PC-9 (cell line): ENCODE measurements at places on chromosomes 7 and 10.
A peak's percentile ranks its signal among the peaks of the same experiment; 100 is the strongest.

DNA sequence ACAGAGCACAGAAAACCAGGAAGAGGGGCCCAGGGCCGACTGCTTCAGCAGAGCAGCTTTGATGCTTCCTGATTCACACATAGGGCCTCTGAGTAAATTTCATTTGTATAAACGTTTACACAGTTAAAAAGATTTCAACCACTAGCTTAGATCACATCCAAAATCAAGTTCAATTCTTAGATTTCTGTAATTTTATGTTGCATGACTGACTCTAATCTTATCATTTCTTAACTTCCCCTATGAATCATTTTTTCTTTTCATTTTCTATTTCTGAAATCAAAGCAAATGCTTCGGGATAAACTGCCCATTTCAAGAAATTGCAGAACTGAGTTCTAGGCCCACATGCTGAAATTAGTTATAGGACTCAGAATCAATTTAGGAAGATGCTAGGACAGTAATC lies 224.7 kb downstream of the INHBA start:
- DNase-seq = no peak

- no peak for DNase-seq
These were observed 69.3 kb downstream of the AP3M1 start for GRCh38 chr10:74081192-74081803.

DNA sequence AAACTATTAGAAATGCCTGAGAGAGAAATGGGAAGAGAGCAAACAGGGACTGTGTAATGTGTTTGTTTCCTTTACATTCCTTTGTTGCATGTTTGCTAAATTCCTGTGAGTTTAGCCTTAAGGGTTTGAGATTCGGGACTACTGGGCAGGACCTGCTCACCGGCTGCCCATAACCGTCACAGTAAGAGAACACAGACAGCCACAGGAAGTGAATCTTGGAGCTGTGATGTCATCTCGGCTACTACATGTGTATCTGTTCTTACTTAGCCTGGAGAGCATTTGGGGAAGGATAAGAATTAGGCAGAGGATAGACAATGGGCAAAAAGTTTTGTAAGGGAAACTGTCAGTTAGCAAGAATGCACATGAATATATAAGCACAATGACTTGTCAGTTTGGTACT lies 485.1 kb upstream of the KLF6 start:
- DNase-seq = peak; percentile 36

DNA sequence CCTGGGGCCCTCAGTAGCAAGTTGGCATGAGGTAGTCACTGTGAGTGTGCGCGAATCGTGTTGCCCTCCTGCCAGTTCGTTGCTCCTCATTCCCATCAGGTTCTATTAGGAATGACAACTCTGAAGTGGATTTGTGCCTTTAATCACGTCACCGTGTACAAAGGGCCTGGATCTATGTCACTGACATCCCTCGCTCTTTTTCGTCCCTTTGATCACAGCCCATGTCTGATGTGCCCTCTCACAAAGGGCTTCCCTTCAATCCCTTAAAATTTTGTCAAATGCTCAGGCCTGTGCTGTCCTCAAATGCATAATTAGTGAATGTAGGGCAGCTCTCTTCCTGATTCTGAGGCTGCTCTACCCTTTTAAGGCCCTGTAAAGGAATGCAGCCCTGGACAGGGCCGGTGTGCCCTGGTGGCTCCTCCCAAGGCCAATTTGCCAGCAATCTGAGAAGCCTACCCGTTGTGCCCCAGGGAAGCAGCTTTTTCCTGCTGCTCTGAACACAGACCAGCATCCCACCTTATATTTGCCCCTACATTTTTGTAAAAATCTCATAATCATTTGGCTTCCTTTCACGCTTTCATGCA lies 93.6 kb downstream of the TMEM178B start:
- DNase-seq = no peak

GRCh38 chr7:99155211-99155610 lies 11.3 kb upstream of the SMURF1 start:
- no peak for DNase-seq

DNA sequence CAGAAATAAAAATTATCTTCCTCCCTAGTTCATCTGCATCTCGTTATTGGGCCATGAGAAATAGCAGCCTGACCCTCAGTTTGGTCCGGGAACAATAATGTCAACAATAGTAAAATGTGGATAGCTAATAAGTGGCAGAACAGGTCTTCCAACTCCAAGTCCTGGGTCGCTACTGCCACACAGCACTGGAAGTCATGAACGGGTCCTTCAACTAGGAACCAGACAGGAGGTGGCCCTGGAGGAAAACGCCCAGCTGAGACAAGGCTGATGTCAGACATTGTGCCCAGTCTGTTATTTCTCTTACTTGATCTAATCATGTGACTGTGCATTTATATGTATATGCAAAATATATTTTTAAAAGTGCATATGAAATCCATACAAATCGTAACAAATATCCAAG lies 51.8 kb downstream of the PYROXD2 start:
- peak; percentile 52 for DNase-seq

GRCh38 chr10:3758491-3758970 lies 26.5 kb downstream of the KLF6 start:
- DNase-seq = no peak

- no peak for DNase-seq
These were observed 72.1 kb downstream of the RNF133 start for GRCh38 chr7:122626785-122627184.

GRCh38 chr10:84264611-84265141 lies 19.8 kb downstream of the RGR start:
- DNase-seq = no peak

DNA sequence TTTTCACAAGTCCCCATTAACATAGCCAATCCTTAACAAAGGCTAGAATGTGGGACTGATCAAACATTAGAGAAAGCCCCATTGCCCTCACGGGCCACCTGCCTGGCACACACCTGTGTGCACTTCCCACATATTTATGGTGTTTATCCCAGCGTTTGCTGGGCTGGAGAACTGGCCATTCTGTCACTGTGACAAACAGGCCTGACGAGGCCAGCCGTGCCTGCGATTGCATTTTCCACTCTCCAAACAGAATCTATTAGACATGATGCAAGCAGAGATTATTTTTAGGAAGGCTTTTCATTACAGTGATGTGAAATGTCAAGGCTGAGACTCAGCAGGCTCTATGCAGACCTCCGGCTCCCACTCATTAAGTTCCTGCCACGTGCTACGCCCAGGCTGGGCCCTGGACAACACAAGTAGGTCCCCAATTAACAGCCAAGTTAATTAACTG lies 20.4 kb downstream of the PTPRN2 start:
- DNase-seq = no peak

- DNase-seq = no peak
These were observed 35.9 kb downstream of the PTPRE start for GRCh38 chr10:127942811-127943210.

DNA sequence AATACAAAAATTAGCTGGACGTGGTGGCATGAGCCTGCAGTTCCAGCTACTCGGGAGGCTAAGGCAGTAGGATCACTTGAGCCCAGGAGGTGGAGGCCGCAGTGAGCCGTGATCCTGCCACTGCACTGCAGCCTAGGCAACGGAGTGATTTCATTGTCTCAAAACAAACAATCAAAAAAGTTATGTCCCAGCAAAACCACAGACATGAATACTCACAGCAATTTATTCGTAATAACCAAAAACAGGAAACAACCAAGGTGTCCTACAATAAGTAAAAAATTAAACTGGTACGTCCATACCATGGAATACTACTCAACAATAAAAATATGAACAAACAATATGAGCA lies 11.6 kb upstream of the CYTH3 start:
- peak; percentile 85 for DNase-seq

DNA sequence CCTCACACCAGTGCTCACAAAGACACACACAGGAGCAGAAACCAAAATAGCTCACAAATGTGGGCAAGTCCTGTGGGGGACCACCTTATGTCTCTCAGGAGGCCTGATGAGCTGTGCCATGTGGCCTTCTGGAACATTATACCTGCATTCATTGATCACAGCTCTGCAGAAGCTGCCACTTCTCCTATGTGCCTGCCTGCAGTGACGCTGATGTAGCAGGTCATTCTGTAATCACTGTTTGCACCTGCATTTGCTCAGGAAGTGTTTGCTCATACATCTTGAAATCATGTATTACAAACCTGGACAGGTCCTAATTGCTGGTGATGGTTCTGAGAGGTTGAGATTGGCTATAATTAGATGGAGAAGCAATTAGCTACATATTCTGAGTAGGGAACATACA lies 310.2 kb downstream of the AUTS2 start:
- DNase-seq = no peak

DNA sequence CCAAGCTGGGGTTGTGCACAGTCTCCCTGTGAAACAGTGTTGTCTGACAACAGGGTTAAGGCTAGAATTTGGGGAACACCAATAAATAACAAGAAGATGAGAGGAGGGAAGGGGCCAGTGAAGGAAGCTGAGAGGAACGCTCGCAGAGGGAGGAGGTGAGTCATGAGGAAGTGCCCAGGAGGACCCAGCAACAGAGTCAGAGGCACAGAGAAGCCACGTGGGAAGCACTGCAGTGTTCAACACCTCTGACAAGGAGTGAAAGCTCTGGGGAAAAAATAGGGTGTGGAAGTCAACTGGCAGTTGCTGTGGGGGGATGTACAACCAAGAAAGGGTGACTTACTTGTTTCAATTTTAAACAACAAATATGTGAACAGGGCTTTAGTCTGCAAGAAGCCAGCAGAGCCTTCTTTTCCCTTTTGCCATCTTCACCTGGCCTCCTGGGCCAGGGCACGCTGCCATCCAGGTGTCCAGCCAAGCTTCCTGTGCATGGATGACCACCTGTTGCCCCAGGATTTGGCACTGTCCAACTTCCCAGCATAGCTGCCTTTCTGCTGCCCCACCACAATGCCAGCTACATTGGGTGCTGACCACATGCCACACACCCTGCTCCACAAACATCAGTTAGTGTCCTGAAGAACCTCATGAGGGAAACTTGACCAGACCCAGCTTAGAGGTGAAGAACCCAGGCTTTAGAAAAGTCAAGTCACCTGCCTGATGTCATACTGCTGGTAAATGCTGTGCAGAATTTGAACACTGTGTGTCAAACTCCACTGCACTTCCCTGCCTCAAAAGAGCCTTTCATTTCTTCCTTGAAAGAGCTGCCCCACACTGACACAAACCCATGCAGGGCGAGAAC lies 69.6 kb downstream of the ATXN7L1 start:
- peak; percentile 83 for DNase-seq

GRCh38 chr10:3924344-3924743 lies 139.3 kb upstream of the KLF6 start:
- peak; percentile 10 for DNase-seq

DNA sequence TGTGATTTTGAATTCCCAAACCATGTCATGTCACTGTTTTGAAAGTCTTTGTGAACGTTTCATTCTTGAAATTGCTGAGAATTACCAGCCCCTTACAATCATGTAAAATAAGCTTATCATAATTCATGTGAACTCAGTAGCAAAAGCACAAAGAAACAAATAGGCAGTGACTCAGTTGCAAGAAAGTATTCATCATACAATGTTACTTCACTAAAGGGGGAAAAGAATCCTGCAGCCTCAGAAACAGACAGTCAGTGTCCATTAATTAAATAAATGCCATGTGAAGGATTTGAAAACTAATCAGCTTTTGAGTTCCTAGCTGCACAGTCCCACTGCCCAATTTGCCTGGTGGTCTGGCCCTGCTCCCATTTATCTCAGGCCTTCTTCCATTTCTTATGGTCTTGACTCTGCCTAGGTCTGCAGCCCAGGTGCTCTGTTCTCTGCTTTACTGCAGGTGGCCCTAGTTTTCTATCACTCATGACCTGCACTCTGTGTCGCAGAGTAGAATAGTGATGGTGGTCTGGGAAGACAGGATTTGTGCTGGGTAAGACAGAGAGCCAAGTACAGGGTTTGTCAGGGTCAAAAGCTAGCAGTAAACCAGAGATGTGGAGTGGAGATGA lies 99.7 kb downstream of the PLCE1 start:
- DNase-seq = no peak

- DNase-seq = peak; percentile 43
These were observed 94.5 kb downstream of the KMT2C start for GRCh38 chr7:152341039-152341913.

DNA sequence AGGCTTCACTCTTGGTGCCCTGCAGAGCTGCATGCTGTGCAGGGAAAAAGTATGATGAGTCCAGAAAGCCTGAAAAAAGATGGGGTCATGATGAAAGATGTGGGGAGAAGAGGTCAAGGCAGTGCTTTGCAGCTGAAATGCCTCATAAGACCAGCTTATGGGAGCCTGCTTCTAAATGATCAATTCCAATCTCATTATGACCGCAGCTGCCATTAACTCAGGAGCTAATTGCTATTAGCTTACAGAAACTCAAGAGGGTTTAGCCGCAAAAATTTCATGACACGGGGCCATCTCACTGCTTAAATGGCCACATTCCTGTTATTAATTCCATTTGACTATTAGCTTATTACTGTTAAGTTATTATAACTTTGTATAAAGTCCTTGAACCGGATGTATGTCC lies 502.9 kb upstream of the ZMIZ1 start:
- no peak for DNase-seq

DNA sequence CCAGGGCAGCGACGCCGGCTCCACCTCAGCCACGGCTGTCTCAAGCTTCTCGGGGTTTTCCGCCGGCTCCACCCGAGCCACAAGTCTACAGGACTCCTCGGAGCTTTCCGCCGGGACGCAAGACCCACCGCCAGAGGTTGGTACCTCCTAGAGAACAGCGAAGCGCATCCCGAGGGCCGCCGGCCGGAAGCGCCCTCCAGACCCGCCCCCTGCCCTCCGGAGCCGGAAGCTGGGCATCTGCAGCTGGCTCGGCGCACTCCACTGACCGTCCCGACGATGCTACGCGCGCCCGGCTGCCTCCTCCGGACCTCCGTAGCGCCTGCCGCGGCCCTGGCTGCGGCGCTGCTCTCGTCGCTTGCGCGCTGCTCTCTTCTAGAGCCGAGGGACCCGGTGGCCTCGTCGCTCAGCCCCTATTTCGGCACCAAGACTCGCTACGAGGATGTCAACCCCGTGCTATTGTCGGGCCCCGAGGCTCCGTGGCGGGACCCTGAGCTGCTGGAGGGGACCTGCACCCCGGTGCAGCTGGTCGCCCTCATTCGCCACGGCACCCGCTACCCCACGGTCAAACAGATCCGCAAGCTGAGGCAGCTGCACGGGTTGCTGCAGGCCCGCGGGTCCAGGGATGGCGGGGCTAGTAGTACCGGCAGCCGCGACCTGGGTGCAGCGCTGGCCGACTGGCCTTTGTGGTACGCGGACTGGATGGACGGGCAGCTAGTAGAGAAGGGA lies at the start of gene MINPP1:
Gene MINPP1 (plus strand): TSS at position 254 of the 726 bp plus-strand sequence. CDS start 23 bp downstream, at position 277.
- peak; percentile 72 for DNase-seq

GRCh38 chr7:19491821-19492452 lies 216.9 kb downstream of the POLR1F start:
- peak; percentile 21 for DNase-seq

- DNase-seq = no peak
These were observed 2.6 kb downstream of the ABI1 start for GRCh38 chr10:26857991-26858706.
